ENCODE measurements at places on chromosomes 12 and 14.
A peak's percentile ranks its signal among the peaks of the same experiment; 100 is the strongest.

GRCh38 chr14:54680651-54681050 lies 113.7 kb downstream of the SAMD4A start:
- no peak for DNase-seq

- DNase-seq: no peak
Measured at GRCh38 chr14:30960216-30960615, 65.2 kb upstream of the AP4S1 start.

DNA sequence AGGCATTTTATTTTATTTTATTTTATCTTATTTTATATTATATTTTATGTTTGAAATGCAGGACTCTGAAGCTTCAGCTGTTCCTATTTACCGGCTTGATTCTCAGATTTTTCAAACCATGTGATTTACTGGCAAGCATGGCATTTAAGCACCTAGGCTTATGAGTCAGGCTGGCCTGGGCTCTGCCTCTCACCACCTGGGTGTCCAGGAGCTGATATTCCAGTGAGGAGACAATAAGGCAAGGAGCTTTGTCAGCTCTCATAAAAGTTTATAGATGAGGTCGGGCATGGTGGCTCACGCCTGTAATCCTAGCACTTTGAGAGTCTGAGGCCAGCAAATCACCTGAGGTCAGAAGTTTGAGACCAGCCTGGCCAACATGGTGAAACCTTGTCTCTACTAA lies 2.1 kb downstream of the DAO start:
- DNase-seq: no peak

DNA sequence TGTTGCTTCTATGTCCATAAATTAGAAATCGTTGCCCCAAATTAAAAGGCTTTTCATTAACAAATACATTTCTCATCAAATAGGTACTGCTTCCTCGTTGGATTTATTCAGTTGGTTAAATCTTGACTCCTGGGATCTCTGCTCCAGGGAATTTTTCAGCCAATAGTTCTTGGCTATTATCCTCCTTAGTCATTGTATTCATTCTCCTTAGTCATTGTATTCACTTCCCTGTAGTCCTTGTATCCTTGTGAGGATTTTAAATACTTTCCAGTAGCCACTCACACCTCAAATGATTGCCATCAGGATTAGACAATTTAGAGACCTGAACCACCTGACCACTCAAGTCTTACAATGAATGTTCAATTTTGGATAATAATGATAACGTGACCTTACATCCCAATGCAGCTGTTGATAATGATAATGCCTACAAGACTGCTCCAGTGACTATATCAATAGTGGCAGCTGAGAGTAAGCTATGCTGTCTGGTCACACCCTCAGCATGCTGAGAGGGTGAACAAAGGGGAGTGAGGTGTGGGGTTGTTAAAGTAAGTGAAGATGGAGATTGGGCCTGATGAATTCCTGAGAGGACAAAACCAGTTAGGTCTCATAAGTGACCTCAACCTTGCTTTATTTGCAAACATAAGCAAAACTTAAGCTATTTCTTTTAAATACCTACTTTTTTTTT lies 193.7 kb upstream of the RTL1 start:
- DNase-seq: no peak

GRCh38 chr12:106955377-106956047 lies at the start of gene TMEM263:
Gene TMEM263 (plus strand): TSS chr12:106955907. CDS start chr12:106967117, 11,210 bp downstream.
- peak; percentile 80 for DNase-seq

DNA sequence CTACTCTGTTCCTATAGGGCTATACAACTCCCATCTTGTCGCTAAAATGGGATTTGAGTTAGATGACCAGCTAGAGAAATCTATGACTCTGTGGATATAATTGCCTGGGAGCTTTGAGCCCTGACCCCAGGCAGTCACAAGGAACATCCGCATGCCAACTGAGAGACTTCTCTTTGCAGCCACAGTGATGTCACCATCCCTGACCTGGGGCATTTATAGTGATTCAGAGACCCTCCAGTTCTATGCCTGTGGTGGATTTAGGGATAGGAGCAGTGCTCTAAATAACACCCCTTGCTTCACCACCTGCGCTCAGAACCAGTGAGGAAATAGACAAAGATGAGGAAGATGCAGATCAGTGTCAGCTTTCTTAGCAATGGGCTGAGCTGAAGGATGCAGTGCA lies 86.2 kb downstream of the RIN3 start:
- DNase-seq: no peak
